Neuronal stem cell (in vitro differentiated cells): ENCODE measurements at places on chromosomes 12 and 14.

- no peak for DNase-seq
Observed at GRCh38 chr12:122031342-122032216, 9.9 kb downstream of the BCL7A start.

GRCh38 chr14:99320105-99320572 lies 48.1 kb upstream of the BCL11B start:
- DNase-seq = peak; percentile 53

GRCh38 chr12:63918800-63919300 lies 74.3 kb downstream of the SRGAP1 start:
- no peak for DNase-seq

GRCh38 chr12:1188016-1188415 lies 197.0 kb downstream of the ERC1 start:
- DNase-seq = no peak

DNA sequence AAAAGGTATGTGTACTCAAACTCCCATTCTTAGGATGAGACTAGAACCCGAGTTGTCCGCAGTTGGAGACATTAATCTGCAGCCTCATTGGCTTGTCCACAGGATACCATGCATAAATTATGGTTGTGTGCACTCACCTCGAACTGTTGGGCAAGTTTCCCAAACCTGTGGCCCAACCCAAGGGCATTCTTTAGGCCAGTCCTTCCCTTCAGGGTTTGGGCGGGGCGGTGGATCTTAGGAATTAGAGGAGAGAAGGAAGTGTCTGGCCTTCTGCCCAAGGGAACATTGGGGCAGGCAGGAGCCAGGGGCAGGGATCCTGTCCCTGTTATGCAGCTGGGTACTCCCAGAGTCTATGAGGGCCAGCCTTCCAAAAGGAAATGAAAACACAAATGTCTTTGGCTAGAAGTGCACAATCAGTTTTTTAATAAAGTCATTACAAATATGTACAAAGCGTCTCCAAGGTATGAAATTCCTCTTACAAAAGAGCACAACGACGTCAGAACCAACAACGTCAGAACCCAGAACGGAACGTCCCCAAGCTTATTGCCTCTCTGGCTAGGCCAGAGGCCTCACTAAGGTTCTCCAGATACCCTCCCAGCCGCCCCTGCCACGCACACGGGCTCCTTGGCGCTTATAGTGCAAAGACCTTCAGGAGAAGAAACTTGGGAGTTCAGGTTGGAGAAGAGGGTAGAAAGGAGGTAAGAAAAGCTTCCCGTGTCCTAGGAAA lies 25.3 kb downstream of the HRK start:
- no peak for DNase-seq

GRCh38 chr14:101781240-101782061 lies 19.9 kb downstream of the PPP2R5C start:
- no peak for DNase-seq

- DNase-seq = no peak
Observed at GRCh38 chr12:66740732-66741131, 61.9 kb upstream of the GRIP1 start.

- DNase-seq = no peak
Observed at GRCh38 chr14:75885829-75886228, 96.0 kb downstream of the TGFB3 start.

GRCh38 chr12:129815846-129816245 lies 88.0 kb downstream of the TMEM132D start:
- DNase-seq = no peak

DNA sequence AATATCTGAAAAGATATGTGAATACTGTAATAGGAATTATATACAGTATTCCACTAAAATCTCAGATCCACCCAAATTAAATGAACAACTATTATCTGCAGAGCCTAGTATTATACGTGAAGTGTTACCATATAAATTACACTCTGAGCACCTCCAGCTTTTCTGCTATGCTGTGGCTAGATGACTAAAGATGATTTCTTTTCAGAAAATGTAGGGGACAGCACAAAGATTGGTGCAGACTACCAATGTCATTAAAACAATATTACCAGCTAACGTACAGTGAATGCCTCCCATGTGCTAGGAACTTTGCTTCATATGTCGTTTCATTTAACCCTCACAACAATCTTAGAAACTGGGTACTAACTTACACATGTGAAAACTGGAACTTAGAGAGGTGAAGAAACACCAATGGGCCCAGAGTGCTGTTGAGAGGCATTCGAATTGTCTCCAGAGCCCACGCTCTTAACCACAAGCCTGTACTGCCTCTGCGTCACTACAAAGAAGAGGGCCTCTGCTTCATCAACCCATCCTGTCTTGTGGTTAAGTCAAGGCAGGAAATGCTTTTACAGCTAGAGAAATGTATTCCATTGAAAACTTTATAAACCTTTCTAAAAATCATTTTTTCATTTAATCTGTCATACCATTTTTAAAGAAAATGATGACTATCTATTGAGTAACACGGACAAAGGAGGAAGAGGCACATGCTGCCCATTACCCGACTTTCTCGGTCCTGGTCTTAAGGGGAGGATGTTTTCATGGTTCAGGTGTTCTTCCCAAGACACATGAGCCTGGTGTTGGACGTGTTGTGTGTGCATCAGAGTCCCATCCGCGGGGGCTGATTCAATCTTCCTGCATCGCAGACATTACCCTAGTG lies 1.3 kb downstream of the GPR65 start:
- DNase-seq = no peak

DNA sequence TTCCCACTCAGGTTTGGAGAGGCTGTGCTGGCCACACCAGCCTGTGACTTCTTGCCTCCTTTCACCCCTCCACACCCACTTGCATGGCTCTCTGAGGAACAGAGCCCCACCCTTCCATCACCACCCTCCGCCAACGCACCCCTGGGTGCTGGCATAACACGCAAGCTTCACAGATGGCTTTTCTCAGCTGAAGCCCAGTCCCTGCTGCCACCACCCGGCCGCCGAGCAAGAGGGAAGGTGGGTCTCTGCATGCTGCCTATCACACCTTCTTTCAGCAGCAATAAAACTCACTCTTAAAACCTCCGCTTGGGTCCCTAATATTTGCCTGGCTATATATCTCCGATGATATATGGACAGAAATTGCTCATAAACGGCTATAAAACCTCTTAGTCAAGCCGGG lies 41.6 kb downstream of the SMUG1 start:
- DNase-seq = no peak

- no peak for DNase-seq
Observed at GRCh38 chr12:53852992-53853391, 85.6 kb upstream of the HOXC13 start.

DNA sequence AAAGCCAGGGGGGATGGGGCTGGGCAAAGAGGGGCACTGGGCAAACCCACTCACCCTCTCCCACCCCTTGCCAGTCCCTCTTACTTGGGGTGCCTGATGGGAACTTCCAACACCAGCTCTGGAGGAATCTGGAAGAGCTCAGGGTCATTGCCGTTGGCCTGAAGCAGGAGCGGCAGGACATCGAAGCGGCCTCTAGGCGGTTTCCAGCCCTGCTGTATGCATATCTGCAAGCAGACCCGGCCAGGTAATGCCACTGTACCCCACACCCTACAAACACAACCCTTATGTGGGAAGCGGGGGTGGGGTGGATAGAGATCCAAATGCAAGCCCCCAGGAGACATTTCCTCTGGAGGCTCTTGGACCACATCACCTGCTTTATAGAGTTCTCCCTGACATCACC lies 83.6 kb downstream of the NOS1 start:
- no peak for DNase-seq

GRCh38 chr14:72666610-72667009 lies 227.3 kb downstream of the DPF3 start:
- DNase-seq = no peak

DNA sequence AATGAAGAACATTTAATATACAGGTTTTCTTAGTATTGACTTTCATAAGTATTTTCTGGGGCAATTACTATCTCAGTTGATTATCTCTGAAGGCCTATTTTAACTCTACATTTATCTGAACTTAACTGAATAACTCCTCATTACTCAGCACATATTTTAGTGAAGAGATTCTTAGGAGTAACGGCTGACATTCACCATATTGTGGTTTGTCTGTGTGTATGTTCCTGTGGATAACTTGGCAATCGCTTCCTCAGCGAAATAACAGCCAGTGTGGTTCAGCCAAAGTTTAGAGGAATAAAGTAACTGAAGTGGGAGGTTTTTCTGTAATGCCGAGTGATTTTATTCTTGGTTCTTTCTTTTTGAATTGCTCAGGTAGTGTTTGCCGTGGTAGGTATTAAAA lies 168.0 kb downstream of the RAD51B start:
- no peak for DNase-seq

- DNase-seq = no peak
Observed at GRCh38 chr12:84079626-84080025, 833.0 kb downstream of the SLC6A15 start.

DNA sequence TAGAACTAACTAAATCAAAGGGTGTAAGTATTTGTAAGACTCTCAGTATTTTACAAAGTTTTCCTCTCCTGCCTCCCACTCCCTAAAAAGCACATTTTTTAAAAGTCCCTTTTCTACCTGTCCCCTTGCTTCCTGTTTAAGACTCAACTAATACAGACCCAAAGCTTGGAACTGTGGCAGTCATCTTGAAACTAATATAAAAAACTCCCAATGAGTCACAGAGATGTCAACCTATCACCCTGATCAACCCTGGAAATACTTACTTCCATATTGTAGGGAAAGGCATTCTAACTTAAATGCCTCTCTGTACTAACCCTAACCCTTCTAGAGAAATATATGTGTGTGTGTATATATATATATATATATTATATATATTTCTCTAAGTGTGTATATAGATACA lies 184.8 kb downstream of the SPTSSA start:
- no peak for DNase-seq

DNA sequence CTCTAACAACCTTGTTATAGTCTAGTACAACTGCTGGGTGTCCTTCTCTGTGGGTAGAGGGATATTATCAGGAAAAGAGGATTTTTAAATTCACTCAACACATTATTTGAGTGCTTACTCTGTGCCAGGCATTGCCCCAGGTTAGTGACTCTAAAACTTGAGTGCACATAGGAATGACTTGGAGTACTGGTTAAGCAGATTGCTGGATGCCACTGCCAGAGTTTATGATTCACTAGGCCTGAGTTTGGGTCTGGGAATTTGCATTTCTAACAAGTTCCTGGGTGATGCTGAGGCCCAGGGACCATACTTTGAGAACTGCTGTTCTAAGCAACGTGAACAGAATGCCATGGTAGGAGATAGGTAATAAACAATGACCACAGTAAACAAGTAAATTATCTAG lies 96.6 kb downstream of the CFAP54 start:
- DNase-seq = no peak

- no peak for DNase-seq
Observed at GRCh38 chr12:38934686-38935085, 29.3 kb upstream of the CPNE8 start.

GRCh38 chr12:12919666-12920435 lies 28.5 kb downstream of the GPRC5A start:
- DNase-seq = no peak

DNA sequence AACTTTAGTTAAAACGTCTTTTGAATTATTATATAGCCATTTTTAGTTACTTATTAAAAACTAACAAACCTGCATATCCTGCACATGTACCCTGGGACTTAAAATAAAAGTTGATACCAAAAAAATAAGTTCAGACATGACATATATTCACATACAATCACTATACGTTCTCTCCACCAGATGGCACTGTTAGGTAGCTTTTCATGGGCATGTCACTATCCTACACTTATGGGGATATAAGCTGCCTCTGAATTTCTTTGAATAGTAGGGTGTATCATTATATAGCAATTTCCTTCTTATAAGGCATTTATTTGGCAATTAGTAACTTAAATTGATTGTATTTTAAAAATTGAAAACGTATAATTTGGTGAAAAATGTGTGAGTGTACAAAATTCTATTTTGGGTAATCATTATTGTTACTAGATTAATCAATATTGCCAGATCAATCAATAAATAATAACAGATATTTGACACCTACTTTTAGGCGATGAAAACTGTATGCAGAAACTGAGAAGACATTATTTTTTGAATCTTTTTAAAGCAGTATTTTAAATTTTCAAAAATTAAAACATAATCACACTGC lies 31.8 kb upstream of the OR10A7 start:
- peak; percentile 74 for DNase-seq

- DNase-seq = no peak
Observed at GRCh38 chr14:82720946-82721345, 1187.3 kb upstream of the SEL1L start.

DNA sequence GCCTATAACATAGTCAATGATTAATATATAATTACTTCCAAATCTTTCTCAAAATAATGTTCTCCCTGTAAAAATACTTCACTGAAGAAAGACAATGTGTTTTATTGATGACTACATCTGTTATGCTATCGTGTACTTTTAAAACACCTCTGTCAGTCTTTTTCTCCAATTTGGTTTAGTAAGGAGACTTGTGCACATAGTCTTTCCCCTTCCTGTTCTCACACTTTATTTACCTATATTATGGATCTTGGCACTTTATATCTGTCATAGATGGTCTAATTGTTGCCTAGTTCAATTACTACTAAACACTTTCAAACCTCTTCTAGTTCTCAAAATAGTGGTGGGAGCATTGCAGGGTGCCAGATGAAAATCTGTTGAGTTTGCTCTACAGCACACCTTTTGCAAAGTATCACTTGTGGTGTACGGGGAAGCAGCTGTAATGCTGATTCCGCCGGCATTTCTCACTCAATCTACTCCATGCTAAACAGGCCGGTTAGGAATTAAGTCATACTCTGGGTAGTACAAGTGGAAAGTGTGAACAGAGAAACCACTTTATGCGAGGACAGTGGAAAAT lies 1.1 kb upstream of the INSM2 start:
- no peak for DNase-seq

DNA sequence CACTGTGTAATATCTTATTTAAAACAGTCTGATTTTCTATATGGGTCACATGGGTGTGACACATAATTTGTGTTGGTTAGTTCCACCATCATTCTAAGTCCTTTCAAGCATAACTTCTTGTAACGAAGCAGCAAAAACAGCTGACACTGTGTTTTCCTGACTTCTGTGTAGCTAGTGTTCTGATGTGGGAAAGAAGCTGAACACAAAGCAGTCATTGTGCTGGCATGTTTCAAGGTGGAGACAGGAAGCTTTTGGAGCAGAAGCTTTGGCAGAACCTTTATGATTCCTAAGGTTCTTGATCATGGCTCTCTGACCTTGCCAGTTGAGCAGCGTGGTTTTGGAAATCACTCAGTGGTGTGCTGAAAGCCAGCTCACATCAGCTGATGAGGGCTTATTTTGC lies 351.7 kb upstream of the MDGA2 start:
- no peak for DNase-seq

DNA sequence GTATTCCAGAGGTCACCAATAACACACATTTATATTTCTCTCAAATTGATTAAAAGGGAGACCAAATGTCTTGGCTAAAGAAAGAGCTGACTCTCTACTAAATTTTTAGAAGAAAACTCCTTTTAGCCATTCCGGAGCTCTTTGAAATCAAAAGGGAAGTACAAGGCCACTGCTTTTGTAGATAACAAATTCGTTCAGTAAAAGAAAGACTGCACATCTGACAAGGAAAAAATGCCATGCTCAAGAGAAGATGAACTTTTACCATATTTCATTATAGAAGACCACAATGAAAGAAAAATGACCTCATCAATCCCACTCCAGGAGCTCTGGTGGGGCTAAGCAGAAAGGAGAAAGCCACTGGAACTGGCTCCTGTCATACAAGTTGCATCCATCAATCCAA lies 57.6 kb downstream of the SPTSSA start:
- no peak for DNase-seq

GRCh38 chr12:121576851-121577391 lies 3.9 kb downstream of the KDM2B start:
- DNase-seq = peak; percentile 87
